ENCODE measurements at places on chromosomes 7 and 10. TPM values are rescaled to one million over a fixed set of nuclear protein-coding genes. Genes with fewer than 3 reads are reported as not detected.

The SKIDA1 gene
- 1.6 TPM for total RNA-seq

The ASAH2 gene
- total RNA-seq: 1.8 TPM

The TMEM139 gene
- total RNA-seq: 1.1 TPM

The PDZD7 gene
- total RNA-seq: 1.2 TPM

The PLAC9 gene
- 0.16 TPM for total RNA-seq

The AKR1C2 gene
- 3,160 TPM for total RNA-seq

The ARHGEF5 gene
- total RNA-seq: 1.7 TPM

The HGF gene
- not detected for total RNA-seq

The CDHR3 gene
- 6.0 TPM for total RNA-seq

The WDFY4 gene
- total RNA-seq: not detected

The AKR1C4 gene
- 0.37 TPM for total RNA-seq

The FAM25C gene
- 4.7 TPM for total RNA-seq

The ALKBH4 gene
- 11.9 TPM for total RNA-seq

The SPAG6 gene
- total RNA-seq: not detected

The LIPK gene
- not detected for total RNA-seq

The PARD3 gene
- 75.1 TPM for total RNA-seq

The CDHR1 gene
- 0.13 TPM for total RNA-seq

The RET gene
- total RNA-seq: 0.40 TPM

The AGAP5 gene
- total RNA-seq: 2.3 TPM
